Epithelial cell of prostate (primary cell): ENCODE measurements at places on chromosomes 11 and 22.

DNA sequence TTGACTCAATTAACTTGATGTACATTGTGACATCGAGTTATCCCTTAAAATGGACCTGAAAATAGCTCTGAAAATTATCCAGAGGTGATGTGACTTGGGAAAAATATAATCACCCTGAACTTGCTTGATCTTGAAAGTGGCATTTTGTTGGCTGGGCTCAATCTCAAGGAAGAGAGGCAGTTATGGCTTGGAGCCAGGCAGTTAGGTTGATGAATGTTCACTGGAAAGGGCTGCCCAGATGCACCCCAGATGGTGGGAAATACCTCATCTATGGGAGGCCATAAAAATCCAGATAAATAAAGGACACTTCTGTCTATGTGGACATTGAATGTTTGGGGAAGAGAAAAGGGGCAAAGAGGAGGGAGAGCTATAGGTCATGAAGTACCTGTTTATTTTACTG is 55.7 kb upstream of the OR5AN1 start:
- DNase-seq, result no peak

- DNase-seq, result no peak
Measured at GRCh38 chr11:1852877-1853276, at the start of gene LSP1. LSP1 (plus strand) TSS chr11:1853084; CDS start chr11:1853145, 61 bp downstream.

- DNase-seq, result no peak
Measured at GRCh38 chr22:28394513-28395110, 285.0 kb downstream of the TTC28 start.

GRCh38 chr11:115636753-115637527 is 132.7 kb upstream of the CADM1 start:
- DNase-seq, result no peak

DNA sequence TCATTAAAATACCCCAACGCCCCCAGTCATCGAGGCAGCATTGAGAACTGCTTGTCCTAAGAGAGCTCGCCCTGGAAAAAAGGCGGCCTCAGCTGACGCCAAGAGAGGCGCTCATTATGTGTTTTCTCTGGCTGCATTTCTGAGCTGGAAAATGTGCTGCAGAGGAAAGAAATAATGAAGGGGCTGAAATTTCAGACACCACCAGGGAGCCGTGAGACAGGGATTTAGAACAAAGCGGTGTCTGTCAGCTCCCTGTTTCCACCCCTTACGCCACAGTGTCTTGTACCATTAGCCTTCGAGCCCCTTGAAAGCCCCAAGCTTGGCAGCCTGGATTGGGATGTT is 14.4 kb downstream of the USH1C start:
- DNase-seq, result no peak

DNA sequence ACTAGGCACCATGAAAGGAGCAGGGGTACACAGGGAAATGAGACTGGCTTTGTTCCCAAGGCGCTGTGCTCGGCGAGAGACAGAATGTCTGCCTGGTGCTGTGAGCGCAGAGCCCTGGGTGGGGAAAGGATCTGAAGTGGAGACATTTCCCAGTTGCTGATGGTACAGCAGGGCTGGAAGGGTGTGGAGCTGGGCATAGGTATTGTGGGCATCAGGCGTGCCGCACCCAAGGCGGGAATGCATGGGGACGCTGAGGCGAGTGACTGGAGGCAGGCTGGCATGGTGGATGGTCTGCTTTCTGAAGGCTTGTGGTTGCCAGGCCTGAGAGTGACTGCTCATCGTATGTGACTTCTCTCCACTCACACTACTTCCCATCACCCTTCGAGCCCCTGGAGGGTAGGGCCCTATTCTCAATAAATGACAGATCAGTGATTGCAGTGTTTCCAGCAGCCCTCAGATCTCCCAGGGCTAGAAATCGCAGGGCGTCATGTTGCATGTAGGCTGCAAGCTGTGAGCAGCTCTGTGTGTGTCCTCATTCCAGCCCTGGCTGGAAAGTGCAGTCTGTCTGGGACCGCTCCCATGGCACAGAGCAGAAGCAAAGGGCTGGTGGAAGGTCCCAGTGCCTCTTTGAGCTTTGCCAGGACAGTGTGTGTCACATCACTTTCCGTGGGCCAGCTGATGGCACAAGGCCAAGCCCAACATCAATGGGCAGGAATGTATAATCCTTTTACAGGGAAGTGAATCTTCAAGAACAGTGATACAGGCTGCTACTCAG is 67.7 kb downstream of the TBC1D22A start:
- DNase-seq, result peak; percentile 10

- no peak for DNase-seq
Measured at GRCh38 chr22:39685336-39686177, 115.0 kb downstream of the CACNA1I start.

- DNase-seq, result no peak
Measured at GRCh38 chr11:57418131-57418530, 8.8 kb downstream of the SLC43A3 start.

DNA sequence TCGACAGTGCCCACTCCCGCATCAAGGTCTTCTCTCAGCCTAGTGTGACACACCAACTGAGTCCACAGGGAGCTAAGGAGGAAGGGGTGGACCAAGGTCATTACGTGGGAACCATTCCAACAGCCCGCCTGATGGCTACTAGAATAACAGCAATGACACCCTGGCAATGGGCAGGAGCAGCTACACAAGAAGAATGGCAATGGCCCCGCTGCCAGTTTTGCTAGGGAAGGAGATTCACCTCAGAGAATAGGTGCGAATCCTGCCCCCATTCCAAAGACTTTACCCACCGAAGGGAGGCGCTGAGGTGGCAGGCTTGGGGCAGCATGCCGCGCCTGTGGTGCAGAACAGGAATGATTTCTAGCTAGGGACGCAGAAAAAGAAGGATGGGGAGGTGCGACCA is 9.1 kb downstream of the WT1 start:
- no peak for DNase-seq

DNA sequence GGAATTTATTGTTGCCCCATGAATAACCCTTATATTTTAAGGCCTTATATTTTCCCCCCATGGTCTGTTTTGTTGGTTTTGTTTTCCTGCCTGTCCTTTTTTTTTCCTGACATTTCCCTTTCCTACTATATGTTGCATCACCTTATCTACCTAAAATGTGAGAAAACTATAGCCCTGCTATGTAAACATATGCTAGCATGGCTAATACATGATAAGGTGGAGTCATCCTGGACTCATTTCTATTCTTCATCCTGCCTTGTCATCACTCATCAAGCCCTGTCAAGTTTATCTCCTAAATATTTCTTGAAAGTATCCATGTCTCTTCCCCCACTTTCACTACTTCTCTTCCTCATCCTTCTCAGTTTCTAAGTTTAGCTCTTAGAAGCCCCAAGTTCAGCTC is 2168.8 kb upstream of the RAG2 start:
- DNase-seq, result no peak

GRCh38 chr11:114308689-114309089 is 12.5 kb downstream of the NNMT start:
- no peak for DNase-seq

DNA sequence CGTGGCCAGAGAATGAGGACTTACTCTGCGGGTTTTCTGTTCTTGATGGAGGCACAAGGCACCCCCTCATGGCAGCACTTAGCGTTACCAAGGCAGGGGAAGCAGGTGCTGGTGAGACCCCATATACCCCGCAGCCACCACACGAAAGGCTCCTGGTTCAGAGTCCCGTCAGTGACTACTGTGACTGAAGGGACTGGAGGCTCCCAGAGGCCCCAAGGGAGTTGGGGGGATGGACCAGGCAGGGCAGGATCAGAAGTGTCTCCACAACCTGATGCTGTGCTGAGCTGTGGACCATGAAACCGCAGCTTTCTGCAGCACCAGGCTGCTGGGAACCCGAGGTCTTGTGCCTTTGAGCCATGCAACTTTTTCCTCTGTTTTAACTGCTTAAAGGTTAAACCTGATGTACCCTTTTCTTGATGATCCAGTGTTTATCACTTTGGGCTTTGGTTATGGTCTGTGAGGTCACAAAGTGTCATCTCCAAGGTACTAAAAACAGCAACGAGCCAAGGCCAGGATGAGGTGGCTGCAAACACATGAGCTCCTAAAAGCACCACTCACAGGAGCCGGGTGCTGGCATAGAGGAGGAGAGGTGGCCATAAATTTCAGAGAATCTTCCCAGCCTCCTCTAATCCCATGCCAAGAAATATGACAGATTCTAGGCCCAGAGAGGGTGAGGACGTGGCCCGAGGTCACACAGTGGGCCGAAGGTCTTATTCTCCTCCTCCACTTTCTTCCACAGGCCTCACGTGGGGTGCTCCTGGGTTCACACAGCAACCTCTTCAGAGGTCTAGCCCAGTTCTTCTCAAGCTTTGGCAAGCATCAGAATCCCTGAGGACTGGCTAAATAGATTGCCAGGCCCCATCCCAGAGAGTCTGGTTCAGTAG is 4.2 kb upstream of the LRRC32 start:
- DNase-seq, result no peak

DNA sequence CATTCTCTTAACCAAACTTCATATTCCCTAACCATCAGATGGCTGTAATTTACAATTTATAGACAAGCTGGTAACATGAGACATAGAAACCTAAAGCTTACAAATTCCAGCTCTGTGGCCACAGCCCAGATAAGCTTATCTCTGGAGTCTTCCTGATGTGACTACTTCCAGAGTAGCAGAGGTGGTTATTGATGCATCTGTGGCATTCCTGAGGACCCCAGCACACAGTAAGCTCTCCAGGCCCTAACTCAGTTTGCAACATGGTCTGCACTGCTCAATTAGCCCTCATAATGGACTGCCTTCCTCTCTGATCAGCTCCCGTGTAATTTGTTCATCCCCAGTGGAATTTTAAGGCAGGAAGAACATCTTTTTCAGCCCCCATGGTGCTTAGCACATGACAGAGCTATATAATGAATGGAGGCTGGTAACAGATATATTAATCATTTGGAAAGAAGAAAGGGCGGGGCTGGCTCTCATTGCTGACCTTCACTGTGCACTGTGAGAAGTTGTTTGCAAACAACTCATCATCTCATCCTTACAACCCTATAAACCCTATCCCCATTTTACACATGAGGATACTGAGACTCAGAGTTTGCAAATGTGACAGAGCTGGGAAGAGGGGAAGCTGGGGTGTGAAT is 30.1 kb upstream of the KCNJ11 start:
- no peak for DNase-seq

DNA sequence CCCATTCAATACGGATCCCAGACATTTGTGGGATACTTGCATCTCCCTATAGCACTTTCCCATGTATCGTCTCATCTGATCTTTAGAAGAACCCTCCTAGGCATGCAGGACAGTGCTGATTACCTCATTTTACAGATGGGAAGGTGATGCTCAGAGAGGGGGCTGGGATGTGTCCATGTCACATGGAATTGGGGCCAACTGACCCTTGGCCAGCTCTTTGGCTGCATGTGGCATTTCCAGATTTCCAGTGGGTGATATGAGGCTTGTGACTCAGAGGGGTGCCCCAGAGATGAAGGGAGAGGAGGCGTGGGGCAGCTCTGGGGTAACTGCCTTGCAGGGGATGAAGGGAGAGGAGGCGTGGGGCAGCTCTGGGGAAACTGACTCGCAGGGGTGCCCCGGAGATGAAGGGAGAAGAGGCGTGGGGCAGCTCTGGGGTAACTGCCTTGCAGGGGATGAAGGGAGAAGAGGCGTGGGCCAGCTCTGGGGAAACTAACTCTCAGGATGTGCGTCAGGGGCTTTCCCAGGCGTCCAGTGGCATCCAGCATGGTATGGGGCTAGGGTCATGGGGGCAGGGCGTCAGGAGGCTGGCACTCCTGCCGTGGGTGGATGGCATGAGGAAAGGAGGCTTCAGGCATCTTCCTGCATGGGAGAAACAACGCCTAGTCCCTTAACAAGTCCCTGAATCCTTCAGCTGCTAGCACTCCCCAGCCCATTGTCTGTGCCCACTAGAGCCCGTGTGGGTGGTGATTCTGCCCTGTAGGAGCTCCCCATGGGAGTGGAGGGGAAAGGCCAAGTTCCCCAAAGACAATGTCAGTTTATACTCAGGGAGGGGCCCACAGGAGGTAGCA is 11.9 kb upstream of the CERK start:
- DNase-seq, result no peak

- no peak for DNase-seq
Measured at GRCh38 chr22:35912658-35913057, 116.0 kb downstream of the RBFOX2 start.

- no peak for DNase-seq
Measured at GRCh38 chr11:107741044-107741823, 29.4 kb upstream of the SLN start.

DNA sequence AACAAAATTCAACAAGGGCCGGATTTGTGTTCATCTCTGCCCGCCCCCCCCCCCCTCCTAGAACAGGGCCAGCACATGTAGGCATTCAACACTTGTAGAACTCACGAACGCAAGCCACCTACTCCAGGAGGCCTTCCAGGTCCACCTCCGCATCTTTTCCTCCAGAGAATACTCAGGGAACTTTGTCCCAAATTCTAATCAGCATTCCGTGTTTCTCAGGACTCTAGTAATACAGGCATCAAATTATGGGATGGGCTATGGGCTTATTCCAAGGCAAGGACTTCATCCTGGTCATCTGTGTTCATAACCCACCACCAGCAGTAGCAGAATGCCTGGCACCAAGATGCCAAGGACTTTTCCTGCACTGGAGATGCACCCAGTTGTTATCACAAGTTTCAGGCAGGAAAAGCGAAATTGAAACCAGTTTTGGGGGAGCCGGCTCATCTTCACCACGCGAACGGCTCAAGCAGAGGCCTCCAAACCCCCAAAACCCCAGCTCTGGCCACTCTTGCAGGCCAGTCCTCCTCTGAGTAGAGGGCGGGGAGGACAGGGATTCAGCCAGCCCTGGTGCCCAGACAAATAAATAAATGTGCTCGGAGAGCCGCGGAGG is 462 bp downstream of the UBE2L6 start:
- no peak for DNase-seq

GRCh38 chr11:120925944-120926343 is 98.0 kb upstream of the TBCEL start:
- no peak for DNase-seq

- DNase-seq, result no peak
Measured at GRCh38 chr11:2586087-2586792, 113.6 kb downstream of the KCNQ1OT1 start.

DNA sequence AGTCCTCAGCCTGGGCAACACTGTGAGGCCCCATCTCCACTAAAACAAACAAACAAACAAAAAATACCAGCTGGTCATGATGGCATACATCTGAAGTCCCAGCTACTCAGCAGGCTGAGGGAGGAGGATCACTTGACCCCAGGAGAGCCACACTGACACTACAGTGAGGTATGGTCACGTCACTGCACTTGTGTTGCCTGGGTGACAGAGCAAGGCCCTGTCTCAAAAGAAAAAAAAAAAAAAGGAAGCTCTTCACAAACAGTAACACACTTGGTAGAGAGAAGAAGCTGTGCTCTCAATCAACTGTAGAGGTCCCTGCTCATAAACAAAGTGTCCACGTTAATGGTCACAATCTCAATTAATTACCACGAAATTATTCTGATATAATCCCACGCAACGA is 401.6 kb upstream of the CCDC90B start:
- DNase-seq, result no peak

GRCh38 chr11:27388869-27389268 is 25.9 kb upstream of the CCDC34 start:
- DNase-seq, result no peak

DNA sequence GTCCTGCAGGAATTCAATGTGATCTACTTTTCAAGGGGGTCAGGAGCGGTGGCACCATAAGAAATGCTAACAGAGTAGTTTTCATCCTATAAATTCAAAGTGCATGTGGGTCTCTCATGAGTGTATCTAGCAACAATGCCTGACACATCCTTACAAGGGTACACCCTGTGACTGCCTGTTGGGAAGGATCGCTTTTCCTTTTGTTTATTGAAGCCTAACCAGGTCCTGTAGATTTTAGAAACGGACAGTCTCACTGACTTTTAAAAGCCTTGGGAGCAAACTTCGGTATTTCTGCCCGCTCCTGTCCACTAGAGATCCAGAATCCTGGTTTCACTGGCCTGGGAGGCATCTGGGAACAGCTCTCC is 102.4 kb downstream of the MICAL2 start:
- no peak for DNase-seq

- DNase-seq, result no peak
Measured at GRCh38 chr11:30159546-30159945, 71.3 kb upstream of the FSHB start.
